T-helper 1 cell (primary cell): ENCODE measurements at places on chromosomes 7 and 10.

DNA sequence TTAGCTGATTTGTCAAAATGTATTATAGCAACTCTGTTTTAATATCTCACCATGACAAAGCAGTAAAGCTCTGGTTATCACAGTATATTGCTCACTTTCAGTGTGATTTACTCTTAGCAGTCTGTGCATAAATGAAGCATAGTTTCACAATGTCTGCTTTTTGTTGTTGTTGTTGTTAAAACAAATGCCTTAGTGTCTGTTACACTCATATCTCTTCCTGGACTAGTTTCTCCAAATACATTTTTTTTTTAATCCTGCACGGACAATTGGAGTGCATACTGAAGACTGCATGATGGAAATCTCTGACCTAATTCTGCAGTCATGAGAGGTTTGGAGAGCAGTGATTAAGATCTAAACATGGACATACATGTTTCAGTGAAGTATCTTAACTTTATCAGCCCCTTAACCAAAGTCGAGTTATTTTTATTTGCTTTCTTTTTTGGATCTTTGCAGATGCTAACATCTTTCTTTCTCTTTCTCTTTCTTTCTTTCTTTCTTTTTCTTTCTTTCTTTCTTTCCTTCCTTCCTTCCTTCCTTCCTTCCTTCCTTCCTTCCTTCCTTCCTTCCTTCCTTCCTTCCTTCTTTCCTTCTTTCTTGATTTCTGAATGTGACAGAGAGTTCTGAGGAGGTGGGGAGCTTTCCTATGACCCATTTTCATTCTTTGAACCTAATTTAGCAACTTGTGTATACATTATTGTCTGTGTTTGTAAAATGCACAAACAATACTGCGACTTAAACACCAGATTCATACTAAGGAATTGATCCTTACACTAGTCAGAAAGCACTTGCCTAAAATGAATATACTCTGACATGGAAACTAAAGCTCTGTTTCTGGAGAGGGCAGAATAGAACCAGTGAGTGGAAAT, 161.5 kb upstream of the AGR3 start:
- no peak for DNase-seq

- no peak for DNase-seq
Observed at GRCh38 chr7:514651-515598, 4.7 kb downstream of the PDGFA start.

DNA sequence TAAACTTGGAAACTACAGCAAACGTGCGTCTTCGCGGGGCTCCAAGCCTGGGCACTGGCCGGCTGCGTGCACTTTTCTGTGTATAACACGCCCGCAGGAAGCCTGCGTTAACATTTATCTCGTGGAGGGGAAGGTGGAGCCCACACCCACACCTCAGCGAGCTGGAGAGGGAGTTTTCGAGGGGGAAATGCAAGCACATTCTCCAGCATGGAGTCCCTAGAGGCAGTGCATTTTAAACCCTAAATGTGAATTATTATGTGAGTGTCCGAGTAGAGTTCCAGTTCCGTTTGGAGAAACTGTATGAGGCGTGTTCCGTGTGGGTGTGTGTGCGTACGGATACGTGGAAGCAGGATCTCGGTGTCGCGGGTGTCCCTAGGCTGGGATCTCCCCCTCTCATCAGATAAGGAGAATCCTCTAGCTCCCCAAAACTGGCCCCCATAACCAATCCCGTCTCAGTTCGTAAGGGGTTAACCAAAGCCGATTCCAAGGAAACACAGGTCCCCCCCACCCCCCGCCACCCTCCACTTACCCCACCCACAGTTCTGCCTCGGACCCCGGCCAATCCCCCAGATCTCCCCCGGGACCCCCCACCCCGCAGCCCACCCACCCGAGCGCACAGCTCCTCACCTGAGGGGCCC, 403 bp downstream of the CDK6 start:
- DNase-seq: no peak

GRCh38 chr10:34384372-34384771, 430.7 kb downstream of the PARD3 start:
- DNase-seq: no peak
